ENCODE measurements at places on chromosomes 7 and 10. TPM values are rescaled to one million over a fixed set of nuclear protein-coding genes. Genes with fewer than 3 reads are reported as not detected.

PRRT4 gene
- 2.5 TPM for total RNA-seq

PTPN20 gene
- not detected for total RNA-seq

CLDN3 gene
- not detected for total RNA-seq

PTN gene
- total RNA-seq, result 0.15 TPM

CPED1 gene
- 0.15 TPM for total RNA-seq

PRPS1L1 gene
- total RNA-seq, result not detected

GNGT1 gene
- total RNA-seq, result not detected

MEST gene
- total RNA-seq, result 1.7 TPM

REEP3 gene
- 71.1 TPM for total RNA-seq

H2BK1 gene
- not detected for total RNA-seq

INA gene
- under 0.01 TPM for total RNA-seq

STEAP2 gene
- 0.31 TPM for total RNA-seq

ACHE gene
- not detected for total RNA-seq

UCMA gene
- total RNA-seq, result not detected
